CD14-positive monocyte (primary cell): ENCODE measurements at places on chromosomes 13 and 19.

GRCh38 chr13:98675066-98675465 is 77.4 kb downstream of the SLC15A1 start:
- DNase-seq, result no peak

DNA sequence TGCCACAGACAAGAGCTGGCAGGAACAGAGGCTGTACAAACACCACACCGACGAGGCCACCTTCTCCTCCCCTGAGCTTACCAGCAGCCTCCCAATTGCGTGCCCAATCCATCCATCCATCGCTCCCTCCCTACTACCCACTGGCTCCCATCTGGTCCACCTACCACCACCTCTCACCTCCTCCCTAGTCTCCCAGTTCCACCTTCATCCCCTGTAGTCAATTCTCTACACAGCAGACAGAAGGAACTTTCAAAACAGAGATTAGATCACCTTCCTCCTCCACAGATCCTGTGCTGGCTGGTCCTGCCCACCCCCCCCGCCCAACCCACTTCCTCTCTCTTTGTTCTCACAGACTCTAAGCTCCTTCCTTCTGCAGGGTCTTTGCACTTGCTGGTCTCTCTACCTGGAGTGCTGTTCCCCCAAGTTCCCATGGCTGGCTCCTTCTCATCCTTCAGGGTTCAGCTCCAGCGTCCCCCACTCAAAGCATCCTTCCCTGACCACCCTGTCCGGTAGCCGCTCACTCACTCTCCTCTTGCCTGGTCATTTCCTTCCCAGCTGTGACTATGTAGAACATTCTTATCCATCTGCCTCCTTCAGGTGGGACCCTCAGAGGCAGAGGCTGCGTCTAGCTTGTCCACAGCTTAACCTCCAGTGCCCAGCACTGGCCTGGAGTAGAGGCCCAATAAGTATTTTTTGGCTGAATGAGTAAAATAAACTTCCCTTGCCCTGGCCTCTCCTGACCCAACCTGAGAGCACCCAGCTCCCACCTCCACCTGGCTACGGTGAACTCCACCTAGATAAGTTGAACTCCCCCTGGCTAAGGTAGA is 23.0 kb downstream of the PIN1 start:
- no peak for DNase-seq

- no peak for DNase-seq
Measured at GRCh38 chr13:101447852-101448251, 4.6 kb upstream of the ITGBL1 start.

DNA sequence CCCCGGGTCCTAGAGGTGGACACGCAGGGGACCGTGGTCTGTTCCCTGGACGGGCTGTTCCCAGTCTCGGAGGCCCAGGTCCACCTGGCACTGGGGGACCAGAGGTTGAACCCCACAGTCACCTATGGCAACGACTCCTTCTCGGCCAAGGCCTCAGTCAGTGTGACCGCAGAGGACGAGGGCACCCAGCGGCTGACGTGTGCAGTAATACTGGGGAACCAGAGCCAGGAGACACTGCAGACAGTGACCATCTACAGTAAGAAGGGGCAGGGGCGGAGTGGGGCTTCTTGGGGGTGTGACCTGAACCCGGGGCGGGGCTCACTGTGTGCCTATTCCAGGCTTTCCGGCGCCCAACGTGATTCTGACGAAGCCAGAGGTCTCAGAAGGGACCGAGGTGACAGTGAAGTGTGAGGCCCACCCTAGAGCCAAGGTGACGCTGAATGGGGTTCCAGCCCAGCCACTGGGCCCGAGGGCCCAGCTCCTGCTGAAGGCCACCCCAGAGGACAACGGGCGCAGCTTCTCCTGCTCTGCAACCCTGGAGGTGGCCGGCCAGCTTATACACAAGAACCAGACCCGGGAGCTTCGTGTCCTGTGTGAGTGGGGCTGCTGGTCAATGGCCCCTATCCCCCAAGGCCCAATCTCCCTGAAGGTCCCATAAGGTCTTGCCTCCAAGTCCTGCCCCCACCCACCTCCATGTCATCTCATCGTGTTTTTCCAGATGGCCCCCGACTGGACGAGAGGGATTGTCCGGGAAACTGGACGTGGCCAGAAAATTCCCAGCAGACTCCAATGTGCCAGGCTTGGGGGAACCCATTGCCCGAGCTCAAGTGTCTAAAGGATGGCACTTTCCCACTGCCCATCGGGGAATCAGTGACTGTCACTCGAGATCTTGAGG is 2.4 kb upstream of the ICAM4 start:
- no peak for DNase-seq
